COLO829 (cell line): ENCODE measurements at places on chromosomes 2 and 18.

DNA sequence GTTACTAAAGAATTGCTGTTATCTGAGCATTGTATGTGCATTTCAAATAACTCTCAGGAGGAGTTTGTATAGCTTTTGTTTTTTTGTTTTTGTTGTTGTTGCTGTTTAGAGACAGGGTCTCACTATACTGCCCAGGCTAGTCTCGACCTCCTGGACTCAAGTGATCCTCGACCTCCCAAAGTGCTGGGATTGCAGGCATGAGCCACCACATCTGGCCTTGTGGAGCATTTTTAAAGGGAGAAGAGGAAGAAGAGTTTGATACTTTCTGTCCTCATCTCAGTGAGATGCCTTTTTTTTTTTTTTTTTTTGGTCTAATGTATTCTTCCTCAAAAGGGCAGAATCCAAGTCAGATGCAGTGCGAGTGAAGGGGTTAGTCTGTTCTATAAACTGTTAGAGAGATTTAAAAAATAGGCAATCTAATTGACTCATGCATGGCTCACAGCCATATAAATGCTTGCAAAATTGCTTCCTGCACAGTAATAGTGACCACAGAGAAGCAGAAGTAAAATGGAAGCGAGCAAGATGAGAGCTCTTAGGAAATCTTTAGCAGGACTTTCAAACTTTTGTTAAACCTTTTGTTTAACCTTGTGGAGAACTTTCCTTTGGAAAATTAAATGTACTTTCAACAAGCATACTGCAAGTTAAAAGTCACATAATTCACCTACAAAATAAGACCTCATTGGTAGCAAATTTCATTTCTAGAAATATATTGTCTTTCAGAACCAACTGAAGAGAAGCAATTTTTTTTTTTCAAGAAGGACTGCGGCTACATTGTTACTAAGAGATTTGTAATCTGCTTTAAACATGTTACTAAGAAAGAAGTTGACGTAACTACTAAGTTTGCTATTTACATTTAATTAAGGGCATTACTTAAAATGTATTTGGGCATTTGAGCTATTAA is 52.3 kb upstream of the ROCK1 start:
- peak; percentile 35 for DNase-seq

DNA sequence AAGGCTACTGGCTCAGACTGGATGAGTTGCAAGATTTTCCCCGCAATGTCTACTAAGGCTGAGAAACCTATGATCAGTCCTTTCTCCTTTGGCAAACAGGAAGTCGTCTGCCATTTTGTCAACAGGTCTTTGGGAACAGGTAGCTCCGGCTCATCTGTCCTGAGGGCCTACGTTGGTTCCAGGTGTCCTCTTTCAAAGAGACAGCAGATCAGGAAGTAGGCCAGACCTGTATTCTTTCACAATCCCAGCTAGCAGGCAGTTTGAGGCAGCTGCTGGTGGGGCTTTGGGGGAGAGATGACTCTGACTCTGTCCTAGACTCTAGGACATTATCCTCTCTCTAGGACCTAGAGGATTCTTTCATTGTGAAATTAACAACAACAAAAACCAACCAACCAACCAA is 98.6 kb downstream of the ACTR2 start:
- no peak for DNase-seq

- no peak for DNase-seq
Measured at GRCh38 chr2:196163285-196163684, 8.1 kb downstream of the STK17B start.

DNA sequence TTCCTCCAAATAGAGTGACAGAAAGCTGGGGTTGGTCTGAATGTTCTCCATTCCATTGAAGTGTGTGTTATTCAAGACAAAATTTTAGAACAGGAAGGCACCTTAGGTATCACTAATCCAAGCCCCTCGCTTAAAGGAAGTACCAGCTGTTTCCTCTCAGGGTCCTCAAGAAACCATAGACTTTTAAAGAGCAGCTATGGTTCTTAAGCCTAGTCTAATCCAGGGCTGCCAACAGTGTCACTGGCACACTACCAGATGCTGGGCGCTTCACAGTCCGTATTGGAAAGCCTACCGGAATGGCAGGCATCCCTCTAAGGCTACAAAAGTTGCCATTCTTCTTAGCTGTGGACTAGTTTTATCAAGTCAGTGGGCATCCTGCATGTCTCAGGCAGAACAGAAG is 1.9 kb downstream of the NEMP2 start:
- DNase-seq: no peak

DNA sequence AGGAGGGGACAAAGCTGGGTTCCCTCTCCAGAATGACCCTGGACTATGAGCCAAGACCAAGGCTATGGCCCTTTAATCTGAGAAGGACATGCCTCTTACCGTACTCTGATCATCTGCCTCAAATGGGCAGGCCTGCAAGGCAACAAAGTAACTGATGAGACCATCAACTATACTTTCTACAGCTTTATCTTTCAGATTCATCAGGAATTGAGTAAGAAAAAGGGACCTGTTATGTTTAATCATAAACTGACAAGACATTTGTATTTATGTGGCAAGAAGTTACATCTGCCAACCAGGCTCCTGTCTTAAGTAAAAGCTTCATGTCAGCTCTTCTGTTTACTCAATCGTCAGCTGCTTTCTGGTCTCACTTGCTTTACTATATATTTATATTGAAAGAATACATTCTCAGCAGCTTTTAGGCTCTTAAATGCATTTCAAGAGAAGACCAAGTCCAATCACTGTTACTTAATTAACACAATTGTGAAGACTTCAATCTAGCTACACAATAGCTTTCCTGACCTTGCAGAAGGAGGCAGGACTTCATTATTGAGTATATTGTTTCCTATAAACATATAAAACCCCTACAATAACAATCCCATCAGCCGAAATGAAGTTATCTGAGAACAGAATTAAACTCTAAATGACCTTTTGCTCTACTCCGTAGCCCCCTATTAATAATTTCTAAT is 163.8 kb downstream of the ETAA1 start:
- DNase-seq: no peak

DNA sequence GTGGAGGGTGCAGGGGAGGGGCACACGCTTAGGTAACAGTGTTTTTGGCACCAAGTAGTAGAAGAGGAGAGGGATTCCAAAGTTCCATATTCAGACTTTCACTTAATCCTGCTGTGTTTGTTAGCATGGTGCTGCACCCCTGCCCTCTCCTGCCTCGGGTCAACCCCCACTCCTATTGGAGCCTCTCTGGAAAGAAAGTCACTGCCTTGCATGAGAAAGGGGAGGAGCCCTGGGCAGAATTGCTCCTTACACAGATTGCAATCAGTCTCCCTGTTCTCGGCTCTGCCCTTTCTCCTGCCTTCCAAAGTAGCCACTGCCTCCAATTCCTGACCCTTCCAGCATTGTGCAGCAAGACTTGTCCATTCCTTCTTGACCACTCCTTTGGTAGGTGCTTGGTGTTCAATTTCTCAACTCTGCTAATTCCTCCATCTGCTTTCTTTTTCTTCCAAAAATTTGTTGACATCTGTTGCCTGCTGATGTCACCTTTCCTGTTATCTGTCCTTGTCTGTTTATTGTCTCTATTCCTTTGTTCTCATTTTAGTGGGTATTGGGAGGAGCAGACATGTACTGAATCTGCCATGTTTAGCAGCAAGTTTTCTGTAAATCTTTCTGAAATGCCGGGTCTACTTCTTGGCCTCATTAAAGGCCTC is 225.4 kb downstream of the LOXHD1 start:
- no peak for DNase-seq

DNA sequence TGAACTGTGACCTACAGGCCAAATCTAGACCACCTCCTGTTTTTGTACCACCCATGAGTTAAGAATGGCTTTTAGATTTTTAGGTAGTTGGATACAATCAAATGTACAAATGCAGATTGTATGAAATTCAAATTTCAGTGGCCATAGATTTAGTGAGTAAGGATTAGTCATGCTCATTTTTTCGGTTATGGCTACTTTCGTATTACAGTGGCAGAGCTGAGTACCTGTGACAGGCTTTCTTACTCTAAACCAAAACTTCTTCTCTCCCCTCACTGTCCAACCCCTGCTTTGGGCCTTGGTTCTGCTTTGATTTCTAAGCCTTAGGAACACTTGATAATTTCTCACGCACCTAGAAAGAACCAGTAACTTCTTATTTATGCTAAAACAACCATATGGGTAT is 82.1 kb downstream of the CDC42EP3 start:
- DNase-seq: no peak

- DNase-seq: no peak
Measured at GRCh38 chr2:104584393-104584792, 269.5 kb upstream of the POU3F3 start.

- DNase-seq: no peak
Measured at GRCh38 chr2:7201851-7202250, 284.6 kb downstream of the RNF144A start.
